Ovary (tissue), 10 donors: ENCODE measurements at places on chromosomes 11 and 22. TPM values are rescaled to one million over a fixed set of nuclear protein-coding genes. Genes with fewer than 3 reads are reported as not detected.

GRCh38 chr11:30553521-30554110 is 32.5 kb downstream of the MPPED2 start:
- H3K27ac ChIP-seq = no peak overlapping the region
- H3K4me1 ChIP-seq = no peaks in the 10 kb centered on the region
- no peaks in the 10 kb centered on the region for H3K27me3 ChIP-seq
- H3K4me3 ChIP-seq = no peak overlapping the region
- no peak for DNase-seq

- no peaks in the 10 kb centered on the region for H3K4me1 ChIP-seq
- H3K4me3 ChIP-seq = no peak overlapping the region
- H3K27me3 ChIP-seq = no peaks in the 10 kb centered on the region
- H3K36me3 ChIP-seq = no peaks in the 10 kb centered on the region
These were observed 13.2 kb downstream of the CARS1 start for GRCh38 chr11:3044004-3044403.

DNA sequence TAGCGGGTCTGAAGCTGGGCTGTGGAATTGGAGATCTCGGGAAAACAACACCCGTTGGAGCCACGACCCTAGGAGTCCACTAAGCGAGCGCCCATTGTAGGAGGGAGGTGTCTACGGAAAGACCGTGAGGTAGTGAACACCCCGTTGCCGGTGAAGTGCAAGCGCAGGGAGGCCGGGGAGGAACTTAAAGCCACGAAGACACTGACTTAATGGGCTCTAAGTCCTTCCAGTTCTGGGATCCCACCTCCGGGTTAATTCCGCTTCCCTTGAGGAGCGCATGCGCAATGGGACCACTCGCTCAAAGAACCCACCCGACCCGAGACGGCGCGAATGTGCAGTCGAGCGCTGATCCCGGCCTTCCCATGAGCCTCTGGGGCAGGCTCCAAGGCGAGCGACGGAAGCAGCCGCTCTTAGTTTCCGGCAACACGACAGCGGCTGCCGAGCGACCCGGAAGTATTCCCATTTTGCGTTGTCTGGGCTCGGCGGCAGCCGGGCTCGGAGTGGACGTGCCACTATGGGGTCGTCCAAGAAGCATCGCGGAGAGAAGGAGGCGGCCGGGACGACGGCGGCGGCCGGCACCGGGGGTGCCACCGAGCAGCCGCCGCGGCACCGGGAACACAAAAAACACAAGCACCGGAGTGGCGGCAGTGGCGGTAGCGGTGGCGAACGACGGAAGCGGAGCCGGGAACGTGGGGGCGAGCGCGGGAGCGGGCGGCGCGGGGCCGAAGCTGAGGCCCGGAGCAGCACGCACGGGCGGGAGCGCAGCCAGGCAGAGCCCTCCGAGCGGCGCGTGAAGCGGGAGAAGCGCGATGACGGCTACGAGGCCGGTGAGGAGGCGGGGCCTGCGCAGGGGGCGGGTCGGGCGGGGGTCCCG is at the start of gene SART1:
Gene SART1, plus strand, starts transcription at position 468 of the 874 bp plus-strand sequence. Its CDS starts 47 bp downstream, at position 515.
- H3K27ac ChIP-seq = peak within 1 kb of the TSS; percentile 52
- H3K4me1 ChIP-seq = peaks cover 9% of the 10 kb centered on the region
- peak; percentile 97 for DNase-seq

DNA sequence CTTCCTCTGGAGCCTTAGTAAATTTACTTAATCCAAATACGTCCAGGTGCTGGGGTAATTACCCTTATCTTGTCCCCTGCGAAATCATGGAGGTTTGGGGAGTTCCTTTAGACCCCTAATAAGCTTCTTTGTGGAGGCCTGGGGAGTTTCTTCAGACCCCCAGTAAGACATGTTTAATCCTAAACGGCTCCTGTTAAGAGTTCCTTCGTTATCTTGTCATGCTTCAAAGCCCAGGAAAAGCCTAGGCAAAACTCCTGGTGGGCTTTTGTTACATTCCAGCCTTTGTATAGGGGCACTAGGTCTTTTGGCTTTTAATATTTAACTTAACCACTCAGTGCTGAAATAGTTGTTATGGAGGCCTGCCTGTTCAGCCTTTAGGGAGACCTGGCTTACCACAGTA is 18.1 kb upstream of the PAMR1 start:
- no peak overlapping the region for H3K27ac ChIP-seq
- no peaks in the 10 kb centered on the region for H3K27me3 ChIP-seq
- H3K4me3 ChIP-seq = no peak overlapping the region

DNA sequence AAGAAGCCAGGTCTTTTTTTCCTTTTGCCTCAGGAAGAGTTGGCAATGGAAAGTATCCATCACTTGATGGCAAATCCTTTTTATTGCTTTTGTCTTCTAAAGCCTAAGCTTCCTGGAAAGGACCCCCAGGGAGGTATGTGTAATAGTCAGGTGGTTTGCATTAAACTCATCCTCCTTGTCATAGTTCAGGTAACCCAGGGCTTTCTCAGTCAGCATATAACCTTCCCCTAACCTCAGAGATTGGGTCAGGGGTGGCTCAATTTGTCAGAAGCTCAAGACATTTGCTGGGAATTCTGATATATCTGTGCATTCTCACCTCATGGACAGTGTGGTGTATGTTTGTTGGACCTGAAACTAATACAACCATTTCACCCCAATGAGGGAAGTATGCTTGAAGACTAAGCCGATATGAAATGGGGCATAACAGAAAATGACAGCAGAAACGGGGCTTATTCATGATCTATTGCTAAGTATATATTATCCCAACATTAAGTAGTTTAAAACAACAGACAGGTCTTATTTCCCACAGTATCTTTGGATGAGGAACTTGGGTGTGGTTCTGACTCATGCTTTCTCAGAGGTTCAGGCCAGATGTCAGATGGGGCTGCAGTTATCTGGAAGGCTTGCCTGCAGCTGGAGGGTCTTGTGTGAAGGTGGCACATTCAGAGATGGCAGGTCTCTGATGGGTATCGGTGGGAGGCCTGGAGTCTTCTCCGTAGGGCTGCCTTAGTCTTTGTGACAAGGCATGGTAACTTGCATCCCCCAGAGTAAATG is 135.8 kb upstream of the SPON1 start:
- no peak for DNase-seq
- no peaks in the 10 kb centered on the region for H3K4me1 ChIP-seq
- H3K27ac ChIP-seq = no peak overlapping the region
- H3K27me3 ChIP-seq = no peaks in the 10 kb centered on the region

GRCh38 chr11:133928628-133929059 is 28.1 kb downstream of the IGSF9B start:
- H3K4me3 ChIP-seq = no peak overlapping the region
- no peaks in the 10 kb centered on the region for H3K36me3 ChIP-seq
- no peak for DNase-seq
- H3K4me1 ChIP-seq = no peaks in the 10 kb centered on the region
- H3K27ac ChIP-seq = no peak overlapping the region

GRCh38 chr11:126159719-126160344 is 51.6 kb downstream of the RPUSD4 start:
- no peak for DNase-seq
- no peak overlapping the region for H3K27ac ChIP-seq
- no peaks in the 10 kb centered on the region for H3K27me3 ChIP-seq
- no peaks in the 10 kb centered on the region for H3K36me3 ChIP-seq
- H3K4me3 ChIP-seq = no peak overlapping the region
- H3K4me1 ChIP-seq = no peaks in the 10 kb centered on the region

DNA sequence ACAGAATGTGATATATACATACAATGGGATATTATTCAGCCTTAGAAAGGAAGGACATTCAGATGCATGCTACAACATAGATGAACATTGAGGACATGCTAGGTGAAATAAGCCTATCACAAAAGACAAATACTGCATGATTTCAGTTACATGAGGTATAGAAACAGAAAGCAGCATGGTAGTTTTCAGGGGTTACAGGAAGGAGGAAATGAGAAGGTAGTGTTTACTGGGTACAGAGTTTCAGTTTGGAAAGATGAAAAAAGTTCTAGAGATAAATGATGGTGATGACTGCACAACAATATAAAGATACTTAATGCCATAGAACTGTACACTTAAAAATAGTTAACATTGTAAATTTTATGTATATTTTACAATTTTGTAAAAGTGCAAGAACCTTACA is 266.7 kb upstream of the C11orf87 start:
- H3K4me3 ChIP-seq = no peak overlapping the region
- no peaks in the 10 kb centered on the region for H3K27me3 ChIP-seq
- no peak for DNase-seq
- H3K4me1 ChIP-seq = no peaks in the 10 kb centered on the region
- H3K27ac ChIP-seq = no peak overlapping the region

GRCh38 chr11:119367661-119368120 is 13.8 kb downstream of the USP2 start:
- H3K4me3 ChIP-seq = no peak overlapping the region
- peaks cover 19% of the 10 kb centered on the region for H3K4me1 ChIP-seq
- DNase-seq = no peak
- H3K36me3 ChIP-seq = no peaks in the 10 kb centered on the region
- no peaks in the 10 kb centered on the region for H3K27me3 ChIP-seq

DNA sequence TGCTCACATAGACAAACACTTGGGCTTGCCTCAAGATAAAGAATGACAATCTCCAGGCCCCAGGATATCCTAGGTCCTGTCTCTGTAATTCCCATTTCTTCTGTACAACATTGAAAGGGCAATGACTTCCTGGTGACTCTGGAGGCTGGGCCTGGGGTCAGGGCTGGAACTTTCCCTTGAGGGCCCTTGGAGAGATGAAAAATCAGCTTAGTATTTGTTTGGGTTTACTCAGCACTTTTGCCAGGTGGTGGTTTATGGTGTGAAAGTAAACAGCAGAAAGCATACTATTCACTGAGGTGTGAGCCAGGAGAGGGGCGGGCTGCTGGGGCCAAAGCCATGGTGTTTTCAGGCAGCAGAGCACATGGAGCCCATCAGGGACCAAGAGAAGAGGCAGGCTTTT is 214.7 kb upstream of the NARS2 start:
- H3K36me3 ChIP-seq = no peaks in the 10 kb centered on the region
- H3K27me3 ChIP-seq = no peaks in the 10 kb centered on the region
- no peak for DNase-seq
- H3K4me3 ChIP-seq = no peak overlapping the region
- H3K4me1 ChIP-seq = peaks cover 1% of the 10 kb centered on the region

DNA sequence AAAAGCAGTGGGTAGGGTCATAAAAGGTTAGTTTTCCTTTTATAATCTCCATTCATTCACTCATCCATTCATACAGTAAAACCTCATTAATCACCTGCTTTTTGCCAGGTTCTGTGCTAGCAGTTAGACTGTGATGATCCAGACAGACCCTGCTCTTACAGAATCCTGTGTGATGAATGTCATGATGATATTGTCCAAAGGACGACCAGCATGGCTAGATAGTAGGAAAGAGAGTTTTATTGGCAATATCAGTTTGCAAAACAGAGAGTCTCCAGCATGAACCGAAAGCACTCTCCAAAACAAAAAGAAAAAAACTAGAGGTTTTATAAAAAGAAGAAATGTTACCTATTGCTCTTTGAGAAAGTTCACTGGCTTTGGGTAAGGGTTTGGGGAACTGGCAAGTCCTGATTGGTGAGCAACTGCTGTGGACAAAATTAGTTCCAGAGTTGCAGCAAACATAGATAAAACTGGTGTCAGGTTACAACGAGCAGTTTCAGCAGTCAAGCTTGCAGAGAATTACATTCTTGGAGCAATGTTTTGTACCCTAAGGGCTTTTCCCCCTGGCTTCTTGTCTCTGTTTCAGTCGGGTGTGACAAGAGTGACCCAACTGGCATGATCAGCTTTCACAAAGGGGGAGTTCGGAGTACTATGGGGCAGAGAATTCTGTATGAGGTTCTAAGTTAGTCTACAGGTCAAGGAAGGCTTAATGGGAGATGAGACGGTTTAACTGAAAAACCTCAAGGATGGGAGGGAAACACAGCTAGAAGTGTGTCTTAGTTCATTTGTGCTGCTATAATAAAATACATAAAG is 58.3 kb downstream of the HSD17B12 start:
- no peak overlapping the region for H3K4me3 ChIP-seq
- H3K27ac ChIP-seq = no peak overlapping the region
- H3K36me3 ChIP-seq = no peaks in the 10 kb centered on the region
- H3K27me3 ChIP-seq = no peaks in the 10 kb centered on the region
- DNase-seq = no peak

GRCh38 chr11:27179334-27179733 is 138.7 kb downstream of the BBOX1 start:
- H3K27ac ChIP-seq = no peak overlapping the region
- H3K4me3 ChIP-seq = no peak overlapping the region
- no peaks in the 10 kb centered on the region for H3K27me3 ChIP-seq
- no peaks in the 10 kb centered on the region for H3K4me1 ChIP-seq

DNA sequence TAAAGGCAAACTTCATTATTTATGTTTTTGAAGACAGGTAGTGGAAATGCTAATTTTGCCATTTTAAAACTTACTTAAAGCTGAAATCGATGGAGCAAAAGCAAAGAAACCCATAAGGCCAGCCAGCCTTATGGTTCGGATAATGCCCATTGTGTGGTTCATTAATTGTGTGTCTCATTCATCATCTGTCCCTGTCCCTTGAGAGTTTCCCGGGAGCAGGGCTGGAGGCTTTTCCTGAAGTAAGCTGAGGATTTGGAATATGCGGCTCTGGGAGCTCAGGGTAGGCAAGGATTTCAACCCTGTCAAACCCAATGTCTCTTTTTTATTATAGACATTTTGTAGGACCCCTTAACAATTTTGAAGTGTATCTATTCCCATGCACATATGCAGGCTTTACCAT is 790.0 kb upstream of the KIRREL3 start:
- H3K4me1 ChIP-seq = no peaks in the 10 kb centered on the region
- no peaks in the 10 kb centered on the region for H3K27me3 ChIP-seq
- H3K27ac ChIP-seq = no peak overlapping the region
- H3K36me3 ChIP-seq = no peaks in the 10 kb centered on the region

The CLCF1 gene
- 4.3 TPM for total RNA-seq

DNA sequence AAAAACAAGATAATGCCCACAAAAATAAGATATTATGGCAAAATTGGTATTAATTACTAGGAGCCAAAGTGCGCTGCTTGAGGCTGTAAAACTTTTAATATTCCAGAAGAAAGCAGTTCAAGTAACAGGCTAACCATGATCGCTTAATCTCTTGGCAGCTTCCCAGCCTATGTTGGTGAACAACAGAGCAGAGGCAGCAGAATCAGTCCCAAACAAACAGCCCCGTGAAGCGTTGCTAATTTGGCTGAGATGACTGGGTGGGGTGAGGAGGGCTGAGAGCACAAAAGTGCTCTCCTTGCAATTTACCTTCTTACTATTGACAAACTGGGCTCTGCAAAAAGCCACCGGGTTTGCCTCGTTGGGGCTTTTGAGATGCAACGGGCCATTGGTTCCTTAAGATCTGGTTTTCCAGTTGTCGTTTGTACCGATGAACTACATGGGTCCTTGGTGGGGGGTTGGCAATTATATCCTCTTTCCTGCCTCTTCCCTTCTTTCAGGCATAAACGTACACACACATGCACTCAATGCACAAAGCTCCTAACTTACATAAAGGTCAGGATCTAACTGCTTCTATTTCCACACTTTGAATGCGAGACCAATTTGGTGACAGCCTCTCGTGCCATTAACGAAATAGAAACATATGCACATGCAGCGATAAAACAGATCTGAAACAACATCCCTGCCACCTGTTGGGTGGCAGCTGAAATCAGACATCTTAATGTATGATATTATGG is 407.6 kb upstream of the CADM1 start:
- H3K36me3 ChIP-seq = no peaks in the 10 kb centered on the region
- DNase-seq = no peak

The FGF3 gene
- total RNA-seq = not detected

- H3K27me3 ChIP-seq = no peaks in the 10 kb centered on the region
- H3K27ac ChIP-seq = no peak overlapping the region
- DNase-seq = no peak
These were observed 30.4 kb upstream of the SYT7 start for GRCh38 chr11:61611309-61611708.
